ENCODE measurements at places on chromosomes 13 and 19. TPM values are rescaled to one million over a fixed set of nuclear protein-coding genes. Genes with fewer than 3 reads are reported as not detected.

GRCh38 chr13:110419381-110419791 is 112.3 kb downstream of the COL4A2 start:
- peak; percentile 88 for DNase-seq

- no peak for DNase-seq
Observed at GRCh38 chr19:58117841-58118575, 20.0 kb upstream of the ZSCAN18 start.

DNA sequence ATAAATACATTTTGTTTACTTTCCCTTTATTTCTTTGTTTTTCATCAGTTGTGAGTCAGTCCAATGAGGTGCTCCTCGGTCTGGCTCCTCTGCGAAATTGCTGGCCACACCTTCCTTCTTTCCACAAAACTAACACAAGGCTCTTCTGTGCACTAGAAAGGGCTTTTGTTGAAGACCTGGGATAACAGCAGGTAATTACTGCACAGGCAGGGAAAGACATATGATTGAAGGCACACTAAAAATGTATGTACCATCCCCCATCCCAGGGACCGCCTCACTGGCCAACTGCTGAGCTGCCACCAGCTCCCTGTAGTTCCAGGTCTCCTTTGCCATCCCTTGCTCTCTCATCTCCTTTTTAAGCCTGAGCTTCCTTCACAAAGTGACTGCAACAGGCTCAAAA is 180.5 kb downstream of the EFNB2 start:
- no peak for DNase-seq

LGI4 gene
- not detected for total RNA-seq

- no peak for DNase-seq
Observed at GRCh38 chr13:100853434-100853833, 178.8 kb upstream of the TMTC4 start.

DNA sequence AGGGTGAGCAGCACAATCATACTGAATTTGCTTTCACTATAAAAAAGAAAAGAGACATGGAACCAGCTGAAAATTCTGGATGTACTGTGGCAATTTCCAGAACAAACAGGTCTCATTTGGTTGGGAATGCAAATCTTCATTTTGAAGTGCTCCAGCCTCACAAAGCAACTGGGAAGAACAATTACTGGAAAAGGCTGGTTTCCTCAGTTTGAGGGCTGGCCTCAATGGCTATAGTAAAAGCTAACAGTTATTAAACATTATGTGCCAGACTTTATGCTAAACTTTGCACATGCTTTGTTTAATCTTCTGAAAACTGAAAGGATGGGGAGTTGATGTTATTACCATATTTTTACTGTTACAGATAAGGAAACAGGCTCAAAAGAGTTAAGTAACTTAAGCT is 3.0 kb downstream of the OBI1 start:
- DNase-seq, result peak; percentile 41

DNA sequence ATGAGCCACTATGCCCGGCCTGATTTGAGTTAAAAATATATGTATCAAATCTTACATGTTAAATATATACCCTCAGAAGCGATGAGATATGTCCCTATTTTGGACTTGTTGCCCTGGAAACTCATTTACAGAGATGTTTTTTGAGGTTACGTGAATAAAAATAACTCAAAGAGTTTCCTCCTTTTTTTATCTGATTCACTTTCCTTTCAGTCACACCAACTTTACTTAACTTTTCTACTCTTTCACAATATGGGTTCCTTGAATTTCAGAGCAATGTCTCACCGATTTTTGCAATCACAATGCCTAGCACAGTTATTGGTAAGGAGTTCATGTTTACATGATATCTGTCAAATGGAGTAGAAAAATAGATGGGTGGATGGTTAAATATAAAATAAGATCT is 2.3 kb downstream of the OR7C2 start:
- DNase-seq, result no peak

DNA sequence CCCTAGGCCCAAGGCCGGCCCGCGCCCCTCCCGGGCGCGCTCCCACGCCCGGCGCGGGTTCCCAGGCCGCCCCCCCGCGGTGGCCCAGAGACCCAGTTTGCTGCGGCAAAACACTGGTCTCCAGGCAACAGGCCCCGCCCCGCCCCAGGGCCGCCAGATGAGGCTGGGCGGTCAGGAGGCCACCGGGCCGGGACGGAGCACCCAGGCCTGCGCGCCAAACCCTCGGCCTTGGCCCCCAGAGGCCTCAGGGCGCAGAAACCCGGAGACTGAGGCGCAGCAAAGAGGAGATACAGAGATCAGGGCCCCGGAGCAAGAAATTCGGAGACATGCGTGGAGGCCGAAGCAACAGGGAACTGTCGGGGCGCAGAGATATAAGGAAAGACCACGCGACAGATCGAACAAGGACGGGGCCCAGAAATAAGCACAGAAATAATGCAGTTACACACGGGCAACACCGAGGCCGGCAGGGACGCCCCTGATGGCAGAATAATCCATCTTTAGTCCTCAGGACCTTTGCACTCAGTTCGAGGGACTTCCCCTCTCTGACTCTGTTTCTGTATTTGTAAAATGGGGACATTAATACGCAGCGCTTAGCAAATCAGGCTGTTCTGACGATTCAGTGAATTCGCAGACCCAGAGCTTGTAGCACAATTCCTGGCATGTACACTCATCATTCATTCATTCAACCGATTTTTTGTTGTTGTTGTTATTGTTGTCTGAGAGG is 20.8 kb upstream of the ERCC1 start:
- DNase-seq, result peak; percentile 95

LDLR gene
- total RNA-seq, result 81.5 TPM

DNA sequence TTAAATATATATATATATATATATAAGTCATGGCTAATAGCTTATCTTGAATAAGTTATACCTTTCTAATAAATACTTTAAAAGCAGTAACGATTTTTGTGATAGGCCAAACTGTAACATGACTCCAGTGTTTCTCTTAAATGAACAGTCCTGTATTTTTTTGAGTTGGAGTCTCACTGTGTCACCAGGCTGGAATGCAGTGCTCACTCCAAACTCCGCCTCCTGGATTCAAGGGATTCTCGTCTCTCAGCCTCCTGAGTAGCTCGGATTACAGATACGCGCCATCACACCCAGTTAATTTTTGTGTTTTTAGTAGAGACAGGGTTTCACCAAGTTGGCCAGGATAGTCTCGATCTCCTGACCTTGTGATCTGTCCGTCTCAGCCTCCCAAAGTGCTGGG is 814.2 kb upstream of the SLITRK5 start:
- no peak for DNase-seq

RAP2A gene
- total RNA-seq, result 33.1 TPM

METTL21C gene
- not detected for total RNA-seq

DNA sequence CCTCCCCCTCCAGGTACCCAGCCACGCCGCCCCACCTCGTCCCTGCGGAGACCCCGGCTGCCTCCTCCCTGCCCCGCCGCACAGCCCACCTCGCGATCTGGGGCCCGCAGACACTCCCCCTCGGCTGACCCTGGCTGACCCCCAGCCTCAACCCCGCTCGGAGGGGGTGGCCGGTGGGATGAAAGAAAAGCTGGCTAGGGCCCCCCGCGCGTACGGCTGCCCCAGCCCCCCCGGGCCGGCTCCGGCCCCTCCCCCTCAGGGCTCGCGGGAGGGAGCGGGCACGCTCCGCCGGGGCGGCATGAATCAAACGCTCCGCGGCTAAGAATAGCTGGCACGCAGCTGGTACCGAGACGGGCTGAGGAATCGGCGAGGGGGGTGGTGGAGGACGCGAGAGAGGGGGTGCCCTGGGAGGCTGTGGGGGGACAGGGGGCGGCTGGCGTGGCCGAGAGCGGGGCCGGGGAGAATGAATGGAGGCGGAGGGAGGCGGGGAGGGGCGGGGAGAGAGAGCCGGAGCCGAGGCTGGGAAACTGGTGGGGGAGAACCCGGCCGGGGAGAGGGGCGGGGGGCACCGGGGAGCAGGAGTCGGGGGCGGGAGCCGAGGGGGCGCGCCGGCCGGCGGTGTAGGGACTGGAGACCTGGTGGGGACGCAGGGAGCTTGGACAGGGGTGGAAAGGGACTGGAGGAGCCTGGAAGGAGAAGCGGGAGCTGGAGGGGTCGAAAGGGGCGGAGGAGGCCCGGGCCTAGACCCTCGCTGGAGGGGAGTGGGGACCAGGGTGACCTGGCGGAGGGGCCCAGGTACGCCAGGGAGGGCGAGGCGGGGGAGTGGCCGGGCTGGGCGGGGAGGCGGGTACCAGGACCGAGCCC is 1.1 kb downstream of the SHANK1 start:
- no peak for DNase-seq

DNA sequence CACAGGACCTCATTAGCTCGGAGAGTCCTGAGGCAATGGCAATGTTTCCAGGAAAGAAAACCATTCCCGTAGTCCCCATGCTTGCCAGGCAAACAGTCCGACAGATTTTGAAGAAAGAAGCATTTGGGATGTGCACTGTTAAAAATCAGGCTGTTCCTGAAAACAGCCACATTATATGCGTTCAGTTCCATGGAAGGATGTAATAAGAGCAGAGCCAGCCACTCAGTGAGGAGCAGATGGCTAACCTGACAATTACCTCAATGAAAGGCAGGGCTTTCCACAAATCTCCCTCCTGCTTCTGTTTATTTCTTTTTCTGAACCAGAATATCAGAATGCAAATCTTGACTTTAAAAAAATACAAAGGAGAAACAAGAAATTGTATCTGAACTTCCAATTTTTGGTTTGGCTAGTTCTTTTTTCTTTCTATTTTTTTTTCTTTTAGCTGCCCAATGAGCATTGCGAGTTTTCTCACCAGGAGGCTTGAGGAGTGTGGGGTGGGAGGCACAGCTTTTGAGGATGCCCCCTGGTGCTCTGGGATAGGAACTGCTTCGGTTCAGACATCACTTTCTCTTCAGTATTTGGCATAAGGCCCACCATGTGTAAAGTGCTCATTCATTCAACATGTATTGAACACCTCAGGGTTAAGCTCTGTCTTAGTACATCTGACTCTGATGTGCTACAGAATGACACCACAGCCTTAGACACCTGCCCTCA is 124.2 kb downstream of the TBC1D4 start:
- DNase-seq, result peak; percentile 85

FFAR1 gene
- total RNA-seq, result not detected

DNA sequence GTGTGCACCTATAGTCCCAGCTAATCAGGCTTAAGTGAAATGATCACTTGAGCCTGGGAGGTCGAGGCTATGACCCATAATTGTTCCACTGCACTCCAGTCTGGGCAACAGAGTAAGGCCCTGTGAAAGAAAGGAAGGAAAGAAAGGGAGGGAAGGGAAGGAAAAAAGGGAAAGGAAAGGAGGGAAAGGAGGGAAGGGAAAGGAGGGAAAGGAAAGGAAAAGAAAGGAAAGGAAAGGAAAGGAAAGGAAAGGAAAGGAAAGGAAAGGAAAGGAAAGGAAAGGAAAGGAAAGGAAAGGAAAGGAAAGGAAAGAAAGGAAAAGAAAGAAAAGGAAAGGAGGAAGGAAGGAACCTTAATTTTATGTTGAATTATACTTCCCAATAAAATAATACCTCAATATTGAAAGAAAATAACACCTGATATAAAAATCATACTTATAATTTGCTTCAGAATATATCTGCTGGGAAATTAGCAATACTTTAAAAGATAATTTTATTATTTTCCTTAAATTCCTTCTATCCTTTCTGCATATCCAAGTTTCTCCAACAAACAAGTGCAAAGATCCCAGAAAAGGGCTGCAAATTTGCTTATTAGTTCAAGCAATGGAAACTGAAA is 177.3 kb downstream of the KLF12 start:
- no peak for DNase-seq

NLRP5 gene
- total RNA-seq, result not detected
